Osteocyte (in vitro differentiated cells): ENCODE measurements at places on chromosomes 13 and 19.

DNA sequence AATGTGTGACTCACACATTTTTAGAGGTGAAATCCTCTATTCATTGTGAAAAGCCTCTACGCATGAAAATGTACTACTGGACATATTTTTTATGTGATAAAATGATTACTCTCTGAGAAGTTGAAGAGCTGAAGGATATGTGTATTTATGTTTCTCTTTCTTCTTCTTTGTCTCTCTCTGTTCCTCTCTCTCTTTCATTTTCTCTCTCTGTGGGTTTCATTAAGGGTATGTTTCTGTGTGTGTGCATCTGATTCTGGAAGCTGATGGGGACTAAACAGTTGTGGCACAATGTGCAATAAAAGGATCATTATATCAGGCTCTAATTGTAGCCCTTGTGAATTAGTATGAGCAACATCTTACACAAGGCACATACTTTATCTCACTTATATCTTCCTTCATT is 867.7 kb downstream of the PCDH9 start:
- no peaks in the 10 kb centered on the region for H3K27me3 ChIP-seq
- H3K4me1 ChIP-seq, result peaks cover 15% of the 10 kb centered on the region
- no peak for DNase-seq
- H3K4me3 ChIP-seq, result no peak overlapping the region
- H3K36me3 ChIP-seq, result no peaks in the 10 kb centered on the region

DNA sequence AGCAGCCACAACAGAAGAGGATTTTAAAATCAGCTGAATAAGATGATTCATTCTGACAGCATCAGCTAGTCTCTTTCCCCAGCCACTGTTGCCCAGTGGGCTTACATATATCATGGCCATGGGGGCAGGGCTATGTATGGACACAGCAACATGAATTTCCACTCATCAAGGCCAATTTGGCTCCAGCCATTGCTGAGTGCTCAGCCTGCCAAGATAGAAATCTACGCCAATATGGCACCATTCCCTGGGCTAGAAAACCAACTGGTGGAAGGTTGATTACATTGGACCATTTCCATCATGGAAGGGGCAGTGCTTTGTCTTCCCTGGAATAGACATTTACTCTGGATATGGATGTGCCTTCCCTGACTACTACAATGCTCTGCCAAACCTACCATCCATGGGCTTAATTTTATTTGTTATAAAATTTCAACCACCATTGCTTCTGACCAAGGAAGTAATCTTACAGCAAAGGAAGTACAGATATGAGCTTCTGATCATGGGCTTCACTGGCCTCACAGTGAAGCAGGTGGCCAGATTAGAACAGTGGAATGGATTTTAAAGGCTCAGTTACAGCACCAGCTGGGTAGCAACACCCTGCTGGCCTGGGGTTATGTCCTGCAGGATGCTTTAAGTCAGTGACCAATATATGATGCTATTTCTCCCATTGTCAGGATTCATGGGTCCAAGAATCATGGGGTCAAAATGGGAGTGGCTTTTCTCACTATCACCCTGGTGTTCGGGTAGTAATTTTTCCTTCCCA is 9.8 kb upstream of the ALOX5AP start:
- H3K27me3 ChIP-seq, result no peaks in the 10 kb centered on the region
- H3K27ac ChIP-seq, result no peak overlapping the region
- no peaks in the 10 kb centered on the region for H3K36me3 ChIP-seq
- H3K4me1 ChIP-seq, result no peaks in the 10 kb centered on the region

- no peak overlapping the region for H3K27ac ChIP-seq
- DNase-seq, result no peak
- no peak overlapping the region for H3K4me3 ChIP-seq
- H3K36me3 ChIP-seq, result peaks cover 72% of the 10 kb centered on the region
- no peaks in the 10 kb centered on the region for H3K27me3 ChIP-seq
Observed at GRCh38 chr19:8466018-8466417, 21.2 kb downstream of the HNRNPM start.

DNA sequence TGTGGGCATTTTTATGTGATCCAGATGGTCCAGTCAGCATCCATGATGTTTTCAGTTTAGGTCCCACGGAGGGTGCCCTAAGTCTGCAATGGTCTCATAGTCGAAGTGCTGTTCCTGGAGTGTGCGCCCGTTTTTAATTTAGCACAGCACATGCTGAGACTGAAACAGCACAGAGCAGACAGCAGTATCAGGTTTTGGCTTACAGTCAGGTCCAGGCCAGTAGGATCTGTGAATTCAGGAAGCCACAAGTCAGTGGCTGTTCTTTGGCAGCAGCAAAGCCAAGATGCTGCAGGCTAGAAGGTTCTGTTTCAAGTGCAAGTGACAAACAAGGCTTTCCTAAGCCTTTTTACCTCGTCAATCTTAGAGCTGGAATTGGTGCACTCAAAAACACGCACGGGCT is 18.3 kb downstream of the FBXO27 start:
- no peak overlapping the region for H3K4me3 ChIP-seq
- no peaks in the 10 kb centered on the region for H3K36me3 ChIP-seq
- no peaks in the 10 kb centered on the region for H3K4me1 ChIP-seq
- no peak overlapping the region for H3K27ac ChIP-seq

GRCh38 chr13:62598708-62599107 is 1183.1 kb upstream of the PCDH20 start:
- H3K27ac ChIP-seq, result no peak overlapping the region
- no peak overlapping the region for H3K4me3 ChIP-seq
- H3K36me3 ChIP-seq, result no peaks in the 10 kb centered on the region
- no peak for DNase-seq
